ENCODE measurements at places on chromosomes 13 and 19.

DNA sequence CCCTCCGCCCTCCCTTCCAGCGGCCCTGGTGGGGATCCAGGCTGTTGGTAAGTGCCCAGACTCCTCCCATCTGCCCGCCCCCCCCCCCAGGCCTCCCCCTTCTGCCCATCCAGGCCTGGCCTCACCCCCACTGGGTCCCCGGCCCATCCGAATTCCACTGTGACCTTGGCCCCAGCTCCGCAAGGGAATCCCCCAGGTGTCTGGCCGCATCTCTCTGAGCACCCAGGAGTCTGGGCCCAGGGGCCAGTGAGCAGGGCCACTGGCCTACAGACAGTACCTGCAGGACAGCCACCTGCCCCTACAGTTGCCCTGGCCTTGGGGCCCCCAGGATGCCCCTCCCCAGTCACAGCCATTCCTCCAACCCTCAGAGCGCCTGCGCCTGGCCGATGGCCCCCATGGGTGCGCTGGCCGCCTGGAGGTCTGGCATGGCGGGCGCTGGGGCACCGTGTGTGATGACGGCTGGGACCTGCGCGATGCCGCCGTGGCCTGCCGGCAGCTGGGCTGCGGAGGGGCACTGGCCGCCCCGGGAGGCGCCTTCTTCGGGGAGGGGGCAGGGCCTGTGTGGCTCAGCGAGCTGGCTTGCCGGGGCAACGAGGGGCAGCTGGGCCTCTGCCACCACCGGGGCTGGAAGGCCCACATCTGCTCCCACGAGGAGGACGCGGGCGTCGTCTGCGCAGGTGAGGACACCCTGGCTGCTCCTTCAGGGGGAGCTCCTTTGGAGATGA, 912 bp downstream of the SSC5D start:
- no peak for DNase-seq

DNA sequence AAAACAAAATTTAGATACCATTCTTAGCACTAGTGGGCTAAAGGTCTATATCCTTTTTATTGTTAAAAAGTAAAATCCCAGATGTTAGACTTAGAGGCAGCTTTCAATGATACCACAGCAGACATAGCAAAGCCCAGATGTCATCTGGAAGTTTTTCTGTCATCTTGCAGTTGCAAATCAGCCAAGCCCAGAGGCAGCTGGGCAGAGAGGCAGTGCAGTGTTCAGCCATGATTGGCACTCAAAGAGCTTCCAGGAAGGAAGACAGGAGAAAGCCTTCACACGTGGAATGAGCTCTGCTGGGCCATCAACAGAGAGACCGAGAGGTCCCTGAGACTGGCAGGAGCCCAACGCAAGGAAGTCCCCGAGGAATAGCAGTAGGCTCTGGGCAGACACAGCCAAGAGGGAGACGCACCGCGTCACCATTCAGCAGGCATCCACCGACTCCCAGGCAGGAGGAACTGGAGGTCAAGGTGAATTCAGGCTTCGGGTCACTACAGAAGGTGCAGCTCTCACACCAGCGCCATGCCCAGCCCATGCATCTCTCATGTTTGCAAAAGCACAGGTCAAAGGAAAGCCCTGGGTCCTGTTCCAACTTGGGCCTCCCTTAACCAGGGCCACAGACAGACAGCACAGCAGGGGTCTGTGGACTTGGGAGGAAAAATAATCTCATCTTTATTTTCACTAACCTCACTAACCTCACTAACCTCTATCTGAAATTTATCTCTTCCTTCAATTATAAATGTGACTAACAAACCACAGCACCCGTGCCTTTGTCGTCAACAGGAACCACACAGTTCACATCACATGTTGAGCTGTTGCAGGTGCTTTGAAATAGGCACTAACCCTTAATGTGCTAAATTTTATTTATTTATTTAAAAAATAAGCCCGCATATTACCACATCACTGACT, 54.9 kb downstream of the TUBGCP3 start:
- DNase-seq, result no peak

DNA sequence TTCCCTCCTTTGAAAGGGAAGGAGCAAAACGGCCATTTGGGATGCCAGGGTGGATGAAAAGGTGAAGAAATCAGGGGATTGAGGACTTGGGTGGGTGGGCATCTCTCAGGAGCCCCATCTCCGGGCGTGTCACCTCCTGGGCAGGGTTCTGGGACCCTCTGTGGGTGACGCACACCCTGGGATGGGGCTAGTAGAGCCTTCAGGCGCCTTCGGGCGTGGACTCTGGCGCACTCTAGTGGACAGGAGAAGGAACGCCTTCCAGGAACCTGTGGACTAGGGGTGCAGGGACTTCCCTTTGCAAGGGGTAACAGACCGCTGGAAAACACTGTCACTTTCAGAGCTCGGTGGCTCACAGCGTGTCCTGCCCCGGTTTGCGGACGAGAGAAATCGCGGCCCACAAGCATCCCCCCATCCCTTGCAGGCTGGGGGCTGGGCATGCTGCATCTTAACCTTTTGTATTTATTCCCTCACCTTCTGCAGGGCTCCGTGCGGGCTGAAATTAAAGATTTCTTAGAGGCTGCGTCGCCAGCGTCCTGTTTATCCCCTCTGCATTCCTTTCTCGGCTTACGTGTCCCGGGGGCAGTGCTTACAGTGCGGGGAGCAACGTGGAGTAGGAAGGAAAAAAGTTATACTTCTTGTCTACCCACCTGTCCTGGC, 15.2 kb upstream of the S1PR4 start:
- peak; percentile 56 for DNase-seq

- DNase-seq, result no peak
Measured at GRCh38 chr19:32811151-32811550, 58.4 kb downstream of the SLC7A9 start.

DNA sequence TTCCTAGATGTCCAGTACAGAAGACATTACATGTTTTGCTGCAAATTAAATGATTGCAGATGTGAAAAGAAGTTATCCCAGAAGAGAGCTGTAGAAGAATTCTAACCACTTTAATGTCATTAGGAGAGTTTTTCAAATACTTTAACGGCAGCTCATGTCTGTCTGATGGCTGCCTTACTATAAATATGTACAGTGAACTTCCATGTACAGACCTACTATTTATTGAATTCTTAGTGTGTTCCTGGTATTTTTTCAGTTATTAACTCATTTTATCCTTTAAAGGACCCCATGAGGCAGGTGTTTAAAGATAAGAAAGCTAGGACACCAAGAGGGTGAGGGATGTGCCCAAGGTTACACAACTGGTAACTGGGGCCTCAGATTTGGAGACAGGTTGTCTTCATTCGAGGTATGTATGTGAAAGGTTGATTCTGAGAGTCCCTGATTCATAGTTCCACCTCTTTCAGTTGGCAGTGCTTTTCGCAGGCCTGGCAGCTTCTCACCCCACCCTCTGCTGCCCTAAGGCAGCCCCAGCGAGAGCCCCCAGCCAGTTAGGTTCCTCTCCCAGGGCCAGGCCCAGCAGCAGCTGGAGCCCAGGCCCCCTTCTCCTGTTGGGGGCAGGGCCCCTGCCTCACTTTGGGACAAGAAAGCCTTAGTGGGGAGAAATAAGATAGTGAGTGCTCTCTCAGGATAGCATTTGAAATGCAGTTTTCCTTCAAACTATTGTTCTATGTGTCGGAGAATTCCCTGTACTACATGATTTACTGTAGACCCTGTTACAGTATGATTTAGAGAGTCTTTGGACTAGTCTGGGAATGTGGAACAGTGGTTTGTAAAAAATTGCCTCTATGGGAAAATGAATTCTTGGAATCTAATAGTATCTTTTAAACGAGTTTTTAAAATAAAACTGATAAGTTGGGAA, 67.7 kb upstream of the TEX29 start:
- no peak for DNase-seq
